ENCODE measurements at places on chromosomes 13 and 19. TPM values are rescaled to one million over a fixed set of nuclear protein-coding genes. Genes with fewer than 3 reads are reported as not detected.

DNA sequence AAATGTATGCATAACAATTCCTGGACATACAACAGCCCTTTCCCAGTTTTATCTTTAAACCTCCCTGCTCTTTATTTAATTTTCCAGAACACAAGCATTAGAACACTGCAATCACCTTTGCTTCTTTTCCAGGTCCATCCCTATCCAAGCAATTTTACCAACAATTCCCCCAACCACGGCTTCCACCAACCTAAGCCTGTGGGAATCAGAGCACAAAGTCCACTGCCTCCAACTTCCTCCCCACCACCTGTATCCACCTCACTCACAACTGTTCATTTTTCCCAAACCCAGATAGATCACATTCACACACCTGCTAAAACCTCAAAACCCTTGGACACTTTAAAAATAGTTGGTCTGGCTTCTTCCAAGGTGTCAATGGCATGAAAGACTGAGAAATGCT lies 39.5 kb downstream of the FOXO1 start:
- no peak for DNase-seq

GRCh38 chr19:10516671-10517286 lies 468 bp downstream of the S1PR5 start:
- no peak for DNase-seq

- DNase-seq = no peak
Observed at GRCh38 chr13:77853703-77854102, 64.9 kb downstream of the EDNRB start.

The FAM216B gene
- not detected for total RNA-seq

DNA sequence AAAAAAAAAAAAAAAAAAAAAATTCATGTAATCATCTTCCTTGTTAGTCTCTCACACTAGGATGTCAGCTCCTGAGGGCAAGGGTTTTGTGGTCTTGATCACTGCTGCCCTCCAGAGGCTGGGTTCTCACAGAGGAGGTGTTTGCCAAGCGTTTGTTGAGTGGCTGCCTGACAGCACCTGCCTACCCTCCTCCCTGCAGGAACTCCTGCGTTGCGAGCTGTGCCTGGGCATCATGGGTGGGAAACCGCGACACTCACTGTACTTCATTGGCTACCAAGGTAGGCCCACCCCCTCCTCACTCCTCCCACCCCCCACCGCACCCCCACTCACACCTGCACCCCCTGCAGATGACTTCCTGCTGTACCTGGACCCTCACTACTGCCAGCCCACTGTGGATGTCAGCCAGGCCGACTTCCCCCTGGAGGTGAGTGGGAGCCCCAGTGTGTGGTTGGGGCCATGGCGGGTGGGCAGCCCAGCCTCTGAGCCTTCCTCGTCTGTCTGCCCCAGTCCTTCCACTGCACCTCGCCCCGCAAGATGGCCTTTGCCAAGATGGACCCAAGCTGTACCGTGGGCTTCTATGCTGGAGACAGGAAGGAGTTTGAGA lies 8.1 kb downstream of the ATG4D start:
- peak; percentile 50 for DNase-seq

GRCh38 chr13:79646880-79647279 lies 165.9 kb downstream of the NDFIP2 start:
- no peak for DNase-seq

DNA sequence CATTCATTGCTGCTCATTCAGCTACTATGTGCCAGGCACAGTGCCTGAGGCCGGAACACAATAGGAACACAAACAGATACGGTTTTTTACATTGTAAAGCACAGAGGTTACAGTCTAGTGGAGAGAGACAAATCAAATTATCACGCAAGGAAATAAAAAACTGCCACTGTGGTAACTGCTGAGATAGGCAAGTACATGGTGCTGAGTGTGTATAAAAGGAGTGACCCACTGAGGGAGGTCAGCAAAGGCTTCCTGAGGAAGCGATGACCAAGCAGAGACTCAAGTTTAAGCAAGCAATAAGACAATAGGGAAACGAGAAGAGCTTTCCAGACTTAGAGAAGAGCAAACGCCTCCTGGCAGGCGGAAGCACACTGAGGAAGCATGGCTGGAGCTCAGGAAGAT lies 56.4 kb downstream of the NUFIP1 start:
- DNase-seq = no peak

DNA sequence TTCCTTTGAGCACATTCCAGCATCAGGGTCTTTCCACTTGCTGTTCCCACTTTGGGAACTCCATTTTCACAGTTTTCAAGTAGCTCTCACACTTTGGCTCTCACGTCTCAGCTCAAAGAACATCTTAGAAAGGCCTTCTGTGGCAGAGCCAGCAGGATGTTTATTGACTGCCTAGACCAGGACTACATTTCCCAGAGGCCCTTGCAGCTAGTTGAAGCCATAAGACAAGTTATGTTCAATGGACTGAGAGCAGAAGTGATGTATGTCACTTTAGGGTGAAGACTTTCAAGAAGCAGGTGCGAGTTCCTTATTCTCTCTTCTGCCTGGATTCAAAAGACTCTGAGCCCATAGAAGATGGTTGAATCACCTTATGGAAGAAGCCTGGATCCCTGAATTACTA lies 4.3 kb upstream of the HAUS5 start:
- no peak for DNase-seq
